Activated T-cell treated with anti-CD3 and anti-CD28 coated beads, Interleukin-2, amount 50 U/mL, for 72 hours (primary cell): ENCODE measurements at places on chromosomes 11 and 22. TPM values are rescaled to one million over a fixed set of nuclear protein-coding genes. Genes with fewer than 3 reads are reported as not detected.

DNA sequence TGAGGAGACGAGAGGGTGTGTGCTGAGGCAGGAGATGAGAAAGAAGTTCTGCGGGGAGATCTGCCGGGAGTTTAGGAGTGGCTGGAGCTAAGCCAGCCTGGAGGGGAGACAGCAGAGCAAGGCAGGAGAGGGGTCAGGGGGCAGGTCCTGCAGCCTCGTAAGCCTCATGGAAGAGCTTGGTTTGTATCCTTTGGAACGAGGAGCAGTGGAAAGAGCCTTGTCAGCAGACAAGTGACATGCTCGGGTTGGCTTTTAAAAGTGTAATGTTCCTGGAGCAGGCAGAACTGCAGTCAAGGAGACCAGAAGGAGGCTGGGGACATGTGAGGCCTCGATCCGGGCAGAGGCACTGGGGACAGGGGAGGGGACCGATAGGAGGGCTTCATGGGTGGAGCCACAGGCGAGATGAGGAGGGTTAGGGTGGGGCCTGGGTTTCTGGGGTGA, 21.4 kb upstream of the TUB start:
- no peak for DNase-seq
- H3K27ac ChIP-seq: no peak overlapping the region
- peaks cover 12% of the 10 kb centered on the region for H3K4me1 ChIP-seq
- no peaks in the 10 kb centered on the region for H3K27me3 ChIP-seq
- no peak overlapping the region for H3K4me3 ChIP-seq
- H3K36me3 ChIP-seq: no peaks in the 10 kb centered on the region

GRCh38 chr22:49156662-49157285, 670.9 kb downstream of the BRD1 start:
- no peak overlapping the region for H3K4me3 ChIP-seq
- H3K27me3 ChIP-seq: no peaks in the 10 kb centered on the region
- DNase-seq: no peak
- no peaks in the 10 kb centered on the region for H3K4me1 ChIP-seq
- H3K36me3 ChIP-seq: no peaks in the 10 kb centered on the region

GRCh38 chr22:42315392-42315756, 44.9 kb upstream of the TCF20 start:
- no peaks in the 10 kb centered on the region for H3K36me3 ChIP-seq
- no peak for DNase-seq
- H3K4me1 ChIP-seq: peaks cover 32% of the 10 kb centered on the region
- H3K27ac ChIP-seq: no peak overlapping the region

DNA sequence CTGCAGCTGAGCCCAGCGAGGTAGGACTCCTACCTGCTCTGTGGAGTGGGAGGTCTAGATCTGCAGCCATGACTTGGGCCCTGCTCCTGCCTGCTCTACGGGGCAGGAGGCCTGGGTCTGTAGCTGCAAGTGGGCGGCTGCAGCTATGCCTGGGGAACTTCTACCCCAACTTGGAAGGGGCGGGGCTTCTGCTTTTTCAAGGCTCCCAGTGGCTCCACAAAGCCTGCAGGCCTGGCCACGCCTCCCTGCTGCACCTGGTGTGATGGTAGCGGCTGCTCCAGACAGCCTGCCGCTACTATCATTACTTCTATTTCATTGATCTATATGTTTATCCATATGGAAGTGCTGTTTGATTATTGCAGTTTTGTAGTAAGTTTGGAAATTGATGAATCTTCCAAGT, 121.2 kb downstream of the NELL1 start:
- no peaks in the 10 kb centered on the region for H3K4me1 ChIP-seq
- H3K4me3 ChIP-seq: no peak overlapping the region
- H3K27me3 ChIP-seq: no peaks in the 10 kb centered on the region
- no peaks in the 10 kb centered on the region for H3K36me3 ChIP-seq

DNA sequence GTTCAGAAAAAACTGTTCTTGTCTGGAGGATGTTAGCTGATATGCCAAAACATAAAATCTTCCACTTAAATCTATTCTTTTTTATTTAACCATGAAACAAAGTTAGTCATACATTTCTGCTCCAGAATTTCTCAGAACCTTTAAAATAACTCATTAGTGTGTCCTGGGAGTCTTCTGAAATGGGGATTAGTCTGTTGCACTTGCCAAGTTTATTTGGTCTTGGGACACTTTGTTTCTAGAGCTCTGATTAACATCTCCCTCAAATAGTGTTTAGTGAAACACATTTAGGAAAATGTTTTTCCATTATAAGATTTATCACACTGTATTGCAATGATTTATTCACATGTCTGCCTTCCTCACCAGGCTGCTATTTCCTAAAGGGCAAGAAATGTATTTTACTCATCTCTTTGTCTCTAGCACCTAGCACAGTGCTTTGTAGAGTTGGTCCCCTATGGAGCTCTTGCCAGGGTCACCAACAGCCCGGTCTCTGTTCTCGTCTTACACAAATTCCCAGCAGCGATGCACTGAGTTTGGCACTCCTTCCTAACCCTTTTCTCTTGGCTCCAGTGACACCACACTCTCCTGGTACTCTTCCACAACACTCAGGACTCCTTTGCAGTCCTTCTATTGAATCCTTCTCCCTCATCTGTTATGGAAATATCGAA, 189.2 kb downstream of the CSNK2A3 start:
- no peak for DNase-seq
- H3K27ac ChIP-seq: no peak overlapping the region
- H3K27me3 ChIP-seq: peaks cover 12% of the 10 kb centered on the region
- no peaks in the 10 kb centered on the region for H3K4me1 ChIP-seq
- H3K36me3 ChIP-seq: no peaks in the 10 kb centered on the region
- H3K4me3 ChIP-seq: no peak overlapping the region

DNA sequence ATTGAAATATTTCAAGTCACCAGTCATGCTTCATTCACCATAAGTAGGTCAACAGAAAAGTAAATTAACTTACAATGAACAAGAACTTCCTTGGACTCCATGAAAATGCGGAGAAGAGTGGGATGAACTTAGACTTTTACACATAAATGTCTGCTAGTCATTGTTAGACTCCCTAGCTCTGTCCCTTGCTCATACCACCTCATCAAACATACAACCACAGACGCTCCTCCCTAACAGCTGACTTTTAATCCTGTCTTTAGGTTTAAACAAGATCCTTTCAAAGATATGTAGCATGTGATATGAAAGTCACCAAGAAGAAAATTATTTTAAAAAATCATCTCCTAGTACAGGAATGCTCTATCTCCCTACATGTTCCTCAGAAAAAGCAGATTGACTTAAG, 248.1 kb downstream of the DLG2 start:
- no peaks in the 10 kb centered on the region for H3K27me3 ChIP-seq
- H3K27ac ChIP-seq: no peak overlapping the region
- no peak overlapping the region for H3K4me3 ChIP-seq
- no peaks in the 10 kb centered on the region for H3K36me3 ChIP-seq
- no peak for DNase-seq
- H3K4me1 ChIP-seq: no peaks in the 10 kb centered on the region

DNA sequence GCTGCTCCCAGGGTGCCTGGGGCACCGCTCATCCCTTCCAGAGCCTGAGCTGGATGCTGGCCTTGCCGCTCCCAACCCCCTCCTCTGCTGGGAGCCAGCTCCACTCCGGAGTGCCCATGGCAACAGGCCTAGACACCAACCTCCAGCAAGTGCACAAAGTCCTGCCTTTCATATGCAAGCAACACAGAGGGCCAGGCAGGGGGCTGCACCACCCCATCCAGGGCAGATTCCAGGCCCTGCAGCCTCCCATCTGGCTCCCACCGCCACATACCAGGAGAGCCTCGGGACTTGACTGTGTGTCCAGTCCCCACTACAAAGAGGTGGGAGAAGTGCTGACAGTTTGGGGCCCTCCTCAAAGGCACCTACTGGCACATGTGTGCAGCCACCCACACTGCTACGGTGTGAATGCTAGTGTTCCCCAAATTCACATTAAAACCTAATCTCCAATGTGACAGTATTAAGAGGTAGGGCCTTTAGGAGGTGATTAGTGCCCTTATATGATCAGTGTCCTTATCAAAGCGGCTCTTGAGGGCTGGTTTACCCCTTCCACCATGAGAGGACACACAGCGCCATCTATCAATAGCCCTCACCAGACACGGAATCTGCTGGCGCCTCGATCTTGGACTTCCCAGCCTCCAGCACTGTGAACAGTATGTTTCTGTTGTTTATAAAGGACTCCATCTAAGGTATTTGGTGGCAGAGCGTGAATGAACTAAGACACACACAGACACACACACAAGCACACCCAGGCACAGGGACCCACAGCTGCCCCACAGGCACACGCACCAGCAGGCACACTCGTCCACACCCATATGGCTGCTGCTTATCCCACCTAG, 16.2 kb downstream of the ARVCF start:
- no peak for DNase-seq
- peaks cover 10% of the 10 kb centered on the region for H3K36me3 ChIP-seq
- no peak overlapping the region for H3K4me3 ChIP-seq
- no peak overlapping the region for H3K27ac ChIP-seq

APOBEC3G gene
- 115 TPM for total RNA-seq

YPEL4 gene
- 1.1 TPM for total RNA-seq

GAL3ST1 gene
- 1.7 TPM for total RNA-seq
